ENCODE measurements at places on chromosomes 13 and 19.
A peak's percentile ranks its signal among the peaks of the same experiment; 100 is the strongest.

GRCh38 chr13:32735859-32736258, 149.6 kb downstream of the PDS5B start:
- DNase-seq, result no peak

DNA sequence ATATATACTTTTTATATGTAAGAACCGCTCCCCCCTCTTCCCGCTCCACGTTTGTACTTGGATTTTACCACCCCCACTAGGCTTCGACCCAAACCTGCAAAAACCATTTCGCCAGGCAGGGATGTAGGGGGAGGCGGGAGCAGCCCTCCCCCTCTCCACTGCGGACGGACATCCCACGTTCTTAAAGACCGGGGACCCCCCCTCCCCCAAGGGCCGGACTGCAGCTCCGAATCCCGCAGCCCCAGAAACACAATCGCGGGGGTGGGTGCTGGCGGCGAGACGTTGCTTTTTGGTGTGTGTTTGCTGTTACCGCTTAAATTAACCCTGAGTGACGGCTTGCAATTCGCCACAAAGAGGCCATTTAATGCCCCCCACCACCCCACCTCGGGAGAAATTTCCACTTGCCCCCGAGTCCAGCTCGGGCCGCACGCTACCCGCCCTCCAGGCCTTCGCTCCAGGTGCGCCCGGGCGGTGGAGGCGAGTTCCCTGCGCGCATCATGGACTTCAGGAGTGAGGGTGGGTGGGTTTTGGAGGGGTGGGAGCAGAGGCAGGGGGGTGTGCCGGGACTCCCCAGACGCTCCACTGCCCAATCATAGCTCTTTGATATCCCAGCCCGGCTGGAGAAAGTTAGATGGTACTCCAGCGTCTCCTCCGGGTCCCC, 15.8 kb downstream of the NFIX start:
- no peak for DNase-seq

GRCh38 chr19:31708520-31708919, 359.3 kb upstream of the TSHZ3 start:
- DNase-seq, result no peak

DNA sequence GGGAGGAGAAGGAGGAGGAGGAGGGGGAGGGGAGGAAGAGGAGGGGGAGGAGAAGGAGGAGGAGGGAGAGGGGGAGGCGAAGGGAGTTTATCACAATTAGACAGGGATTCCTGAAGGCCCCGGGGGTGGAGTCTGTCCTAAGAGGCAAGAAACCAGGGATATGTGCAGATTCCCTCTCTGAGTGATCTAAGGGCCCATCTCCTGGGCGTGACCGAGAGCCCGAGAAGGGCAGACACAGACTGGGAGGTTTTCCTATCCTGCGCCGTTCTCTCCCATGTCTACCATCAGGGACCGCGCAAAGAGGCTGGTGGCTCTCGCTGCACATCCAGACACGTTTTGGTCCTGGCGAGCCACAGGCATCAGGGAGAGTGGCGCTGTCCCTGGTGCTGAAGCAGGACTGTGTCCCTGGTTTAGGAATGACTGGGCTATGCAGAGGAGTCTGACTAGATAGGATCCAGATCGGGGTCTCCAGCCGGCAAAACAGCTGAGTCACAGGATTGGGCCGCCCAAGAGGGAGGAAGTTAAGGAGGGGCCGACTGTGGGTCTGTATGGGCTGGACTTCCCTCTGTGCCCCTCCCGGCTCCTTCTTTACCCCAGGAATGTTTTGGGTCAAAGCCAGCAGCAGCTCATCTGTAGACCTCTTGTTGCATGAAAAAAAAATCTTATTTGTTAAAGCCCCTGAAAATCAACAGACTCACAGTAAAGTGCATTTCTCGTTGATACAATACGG, 17.9 kb upstream of the ZNF175 start:
- DNase-seq, result peak; percentile 56

GRCh38 chr13:20923272-20923671, 20.7 kb upstream of the XPO4 start:
- DNase-seq, result no peak

GRCh38 chr13:104984296-104984818, 1551.1 kb downstream of the EFNB2 start:
- peak; percentile 99 for DNase-seq

- no peak for DNase-seq
These were observed 51.8 kb upstream of the GPI start for GRCh38 chr19:34313188-34313587.

DNA sequence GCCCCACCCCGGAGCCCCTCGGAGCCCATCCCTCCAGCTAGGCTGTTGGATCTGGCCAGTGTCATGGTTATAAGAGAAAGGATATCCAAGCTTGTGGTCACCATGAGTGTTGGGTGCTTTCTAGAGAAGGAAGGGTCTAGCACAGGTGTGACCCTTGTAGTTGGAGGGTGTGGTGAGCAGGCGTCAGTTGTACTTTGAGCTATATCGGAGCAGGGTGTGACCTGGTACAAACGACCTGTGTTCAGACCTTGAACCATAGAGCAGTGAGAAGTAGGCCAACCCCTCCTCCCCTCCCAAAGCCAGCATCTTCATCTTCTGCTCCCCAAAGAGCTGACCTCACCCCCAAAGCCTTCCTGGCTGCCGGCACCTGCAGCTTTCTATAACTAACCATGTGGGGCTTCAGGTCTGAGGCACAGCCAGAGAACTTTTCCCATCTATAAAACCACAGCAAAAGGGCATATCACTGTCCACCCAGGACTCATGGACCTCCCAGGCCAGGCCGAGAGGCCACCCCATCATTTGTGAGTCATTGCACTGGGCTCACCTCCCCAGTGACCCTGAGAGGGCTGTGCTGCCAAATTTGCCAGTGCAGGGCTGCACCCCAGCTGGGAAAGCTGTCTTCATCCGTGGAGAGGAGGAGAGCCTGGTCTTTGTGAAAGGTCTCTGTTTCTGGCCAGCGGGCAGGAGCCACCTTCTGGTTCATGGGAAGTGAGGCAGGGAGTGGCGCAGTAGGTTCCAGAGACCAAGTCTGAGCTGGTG, 14.2 kb downstream of the RAB8A start:
- DNase-seq, result no peak

- no peak for DNase-seq
These were observed 1834.0 kb upstream of the PCDH20 start for GRCh38 chr13:63249411-63250187.

- DNase-seq, result no peak
These were observed 17.2 kb upstream of the RFC3 start for GRCh38 chr13:33800646-33801186.

- no peak for DNase-seq
These were observed at the start of gene TDRD12 for GRCh38 chr19:32719611-32720059. Gene TDRD12 (plus strand): TSS chr19:32719767. CDS start chr19:32720073, 306 bp downstream.

DNA sequence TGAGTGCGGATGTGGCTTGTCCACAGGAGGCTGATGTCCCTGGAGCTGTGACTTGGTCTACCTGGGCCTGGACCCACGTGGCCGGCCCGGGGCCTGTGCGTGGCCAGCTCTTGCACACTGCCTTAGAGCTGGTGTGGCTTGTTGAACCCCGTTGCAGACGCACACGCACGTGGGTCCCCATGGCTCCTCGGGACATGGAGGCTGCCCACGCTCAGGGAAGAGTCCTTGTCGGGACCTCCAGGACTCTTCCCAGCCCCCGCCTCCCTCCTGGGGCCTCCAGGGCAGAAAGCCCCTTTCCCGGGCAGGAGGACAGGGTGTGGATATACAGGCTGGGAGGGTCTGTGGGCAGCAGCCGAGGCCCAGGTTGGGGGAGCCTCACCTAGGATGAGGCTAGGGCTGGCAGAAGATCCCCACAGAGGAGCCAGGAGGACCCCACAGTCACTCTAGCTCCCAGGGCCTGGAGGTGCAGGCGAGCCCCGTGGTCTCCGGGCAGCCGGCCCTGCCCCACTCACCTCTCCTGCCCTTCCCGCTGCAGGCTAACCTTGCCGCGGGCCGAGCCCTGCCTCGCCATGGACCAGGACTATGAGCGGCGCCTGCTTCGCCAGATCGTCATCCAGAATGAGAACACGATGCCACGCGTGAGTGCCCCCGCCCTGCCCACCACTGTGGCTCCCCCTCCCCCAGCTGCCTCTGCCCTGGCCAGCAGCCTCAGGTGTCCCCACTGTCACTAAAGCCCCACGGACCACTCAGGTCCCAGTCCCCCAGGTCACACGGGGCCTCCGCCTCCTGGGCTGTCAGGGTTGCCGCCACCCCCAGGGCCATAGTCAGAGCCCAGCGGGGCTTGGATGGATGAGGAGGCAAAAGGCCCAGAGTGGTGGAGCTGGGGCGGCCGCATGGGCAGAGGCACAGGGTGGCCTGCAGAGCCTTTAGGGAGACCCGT, 16.3 kb upstream of the TEKTIP1 start:
- DNase-seq, result no peak

DNA sequence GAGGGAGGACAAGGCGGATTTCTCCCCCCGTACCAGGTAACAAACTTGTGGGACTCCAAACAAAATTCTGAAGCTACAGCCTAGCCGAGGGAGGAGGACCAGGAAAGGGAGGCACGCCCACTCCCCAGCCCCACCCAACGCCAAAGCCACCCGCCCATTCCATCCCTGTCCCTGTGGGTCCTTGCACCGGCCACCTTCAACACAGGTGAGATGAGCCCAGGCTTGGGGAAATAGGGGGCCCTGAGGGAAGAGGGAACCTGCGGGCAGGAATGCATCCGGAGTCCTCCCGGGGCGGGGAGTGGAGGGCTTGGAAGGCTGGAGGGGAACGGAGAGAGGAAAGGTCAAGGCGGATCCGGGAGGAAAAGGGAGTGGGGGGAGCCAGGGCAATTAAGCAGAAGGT, at the start of gene BEST2:
Gene BEST2, plus strand, starts transcription at position 157 of the 400 bp plus-strand sequence. CDS start 802 bp downstream, outside the sequence.
- no peak for DNase-seq

DNA sequence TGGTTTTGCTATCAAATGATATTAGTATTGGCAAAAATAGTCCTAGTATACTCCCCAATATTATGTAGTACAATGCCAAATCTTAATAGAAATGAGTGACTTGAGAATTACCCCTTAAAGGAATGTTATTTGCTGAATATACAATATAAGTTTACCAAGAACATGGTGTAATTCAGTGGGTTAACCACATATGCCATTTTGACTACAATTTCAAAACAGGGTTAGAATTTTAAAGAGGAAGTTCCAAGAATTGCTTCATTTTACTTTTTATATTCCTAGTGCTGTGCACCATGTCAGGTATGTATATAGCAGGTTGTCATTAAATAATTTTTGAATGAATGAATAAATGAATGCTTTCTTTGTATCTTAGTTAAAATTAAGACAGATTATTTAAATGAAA, 66.3 kb downstream of the LMO7 start:
- peak; percentile 79 for DNase-seq

- DNase-seq, result peak; percentile 45
These were observed 30.3 kb upstream of the FRY start for GRCh38 chr13:32001154-32001768.

GRCh38 chr19:17716309-17716929, 2.9 kb upstream of the MAP1S start:
- DNase-seq, result peak; percentile 14

- DNase-seq, result no peak
These were observed 949 bp upstream of the ZNF260 start for GRCh38 chr19:36528921-36529518.

- DNase-seq, result no peak
These were observed 108.2 kb downstream of the GNG7 start for GRCh38 chr19:2594319-2594718.

- DNase-seq, result peak; percentile 82
These were observed 214.9 kb downstream of the KCNRG start for GRCh38 chr13:50229960-50230661.

GRCh38 chr19:48248081-48248833, 7.5 kb downstream of the CARD8 start:
- no peak for DNase-seq

GRCh38 chr13:28610996-28611395, 47.9 kb upstream of the POMP start:
- DNase-seq, result no peak

- no peak for DNase-seq
These were observed 251.7 kb upstream of the IRS2 start for GRCh38 chr13:110037925-110038573.

- DNase-seq, result no peak
These were observed 33.1 kb downstream of the SLC25A42 start for GRCh38 chr19:19096641-19097627.

- no peak for DNase-seq
These were observed 5.8 kb downstream of the PPFIA3 start for GRCh38 chr19:49125025-49125731.

GRCh38 chr13:95480791-95481780, 71.4 kb upstream of the CLDN10 start:
- no peak for DNase-seq

- DNase-seq, result no peak
These were observed 106.7 kb downstream of the OLFM4 start for GRCh38 chr13:53135301-53135700.

DNA sequence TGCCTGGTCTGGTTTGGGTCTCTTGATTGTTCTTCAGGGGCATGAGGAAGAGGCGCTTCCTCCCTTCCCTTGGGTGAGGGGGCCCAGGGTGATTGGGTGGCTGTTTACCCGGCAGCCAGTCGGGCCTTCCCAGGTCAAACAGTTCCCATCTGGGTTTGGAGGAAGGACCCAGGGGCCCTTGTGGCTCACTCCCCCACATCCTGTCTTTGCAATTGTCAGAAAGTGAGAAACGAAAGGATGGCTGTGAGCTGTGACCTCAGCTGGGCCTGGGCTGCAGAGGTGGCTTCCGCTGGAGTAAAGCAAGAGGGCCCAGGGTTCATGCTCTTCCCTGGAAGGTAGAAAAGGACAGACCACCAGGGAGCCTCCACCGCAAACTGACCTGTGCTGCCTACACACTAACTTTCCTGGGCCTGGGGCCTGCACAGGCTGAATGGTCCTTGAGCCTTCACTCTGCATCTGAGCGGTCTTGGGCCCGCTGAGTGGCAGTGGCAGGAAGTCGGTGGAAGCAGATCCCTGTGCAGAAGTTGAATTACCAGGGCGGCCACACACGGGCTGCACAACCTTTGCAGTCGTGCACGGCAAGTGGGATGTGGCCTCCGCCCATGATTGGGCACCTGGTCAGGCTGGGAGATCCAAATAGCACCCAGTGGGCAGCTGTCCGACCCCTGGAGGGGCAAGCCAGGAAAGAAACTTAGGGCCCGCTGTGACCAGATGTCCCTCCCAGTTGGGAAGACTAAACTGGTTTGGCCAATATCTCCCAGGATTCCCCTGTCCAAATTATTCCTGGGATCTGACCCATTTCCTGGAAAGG, 5.3 kb upstream of the CD79A start:
- peak; percentile 96 for DNase-seq

DNA sequence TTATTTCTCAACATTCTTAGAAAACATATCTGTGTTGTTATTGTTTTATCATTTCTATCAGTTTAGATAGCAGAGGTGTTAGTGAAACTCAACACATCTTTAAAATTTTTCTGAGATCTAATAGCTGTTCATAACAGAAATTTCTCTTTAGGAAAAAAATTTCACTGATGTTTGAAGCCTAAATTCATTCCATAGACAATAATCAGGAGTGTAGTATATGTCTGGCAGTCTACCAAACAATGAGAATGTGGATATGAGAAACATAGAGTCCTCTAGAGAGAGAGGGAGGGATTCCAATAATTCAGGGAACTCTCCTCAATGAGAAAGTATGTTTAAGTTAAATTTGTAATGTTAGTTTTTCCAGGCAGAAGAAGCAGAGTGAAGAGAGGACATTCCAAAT, 118.2 kb upstream of the EDNRB start:
- DNase-seq, result no peak

DNA sequence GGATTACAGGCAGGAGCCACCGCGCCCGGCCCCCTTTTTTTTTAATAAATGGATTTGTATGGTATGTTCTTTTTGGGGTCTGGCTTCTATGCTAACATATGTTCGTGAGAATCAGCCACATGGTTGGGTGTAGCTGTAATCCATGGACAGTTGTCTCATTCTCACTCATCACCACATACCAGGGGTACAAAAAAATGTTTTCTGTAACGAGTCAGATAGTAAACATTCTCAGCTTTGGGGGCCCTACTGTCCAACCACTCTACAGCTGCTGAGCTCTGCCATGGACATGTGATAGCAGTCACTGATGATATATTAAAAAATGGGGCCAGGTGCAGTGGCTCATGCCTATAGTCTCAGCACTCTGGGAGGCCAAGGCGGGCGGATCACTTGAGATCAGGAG, 5.1 kb upstream of the RETN start:
- DNase-seq, result no peak
